ENCODE measurements at places on chromosomes 11 and 22.
A peak's percentile ranks its signal among the peaks of the same experiment; 100 is the strongest.

DNA sequence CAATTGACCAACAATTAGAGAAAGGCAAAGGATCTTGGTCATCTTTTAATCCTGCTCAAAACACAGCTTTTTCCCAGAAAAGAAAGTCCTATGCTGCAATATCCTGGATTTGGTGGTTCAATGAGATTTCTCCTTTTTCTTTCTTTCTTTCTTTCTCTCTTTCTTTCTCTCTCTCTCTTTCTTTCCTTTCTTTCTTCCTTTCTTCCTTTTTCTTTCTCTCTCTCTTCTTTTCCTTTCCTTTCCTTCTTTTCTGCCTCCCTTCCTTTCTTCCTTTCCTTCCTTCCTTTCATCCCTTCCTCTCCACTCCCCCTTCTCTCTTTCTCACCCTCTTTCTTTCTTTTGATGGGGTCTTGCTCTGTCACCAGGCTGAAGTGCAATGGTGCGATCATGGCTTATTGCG is 31.7 kb upstream of the MSANTD2 start:
- DNase-seq: no peak

DNA sequence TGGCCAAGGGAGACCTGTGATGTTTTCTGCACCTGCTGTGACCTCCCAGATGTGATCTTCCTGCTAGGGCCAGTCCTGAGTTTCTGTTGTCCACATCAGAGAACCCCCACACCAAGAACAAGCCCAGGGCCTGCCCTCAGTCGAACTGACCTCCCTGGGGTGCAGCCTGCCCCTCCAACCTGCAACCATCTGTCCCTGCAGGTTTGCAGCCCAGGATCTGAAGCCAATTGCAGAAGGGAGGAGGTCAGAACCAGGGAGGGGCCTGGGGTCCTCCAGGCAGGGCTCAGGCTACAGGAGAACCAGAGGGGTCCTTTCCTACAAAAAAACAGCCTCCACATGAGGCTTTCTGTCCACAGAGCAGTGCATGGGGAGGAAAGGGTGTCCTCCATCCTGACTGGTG is 807 bp downstream of the TRIM3 start:
- DNase-seq: no peak

GRCh38 chr22:43337385-43337784 is 5.8 kb downstream of the SCUBE1 start:
- DNase-seq: no peak

DNA sequence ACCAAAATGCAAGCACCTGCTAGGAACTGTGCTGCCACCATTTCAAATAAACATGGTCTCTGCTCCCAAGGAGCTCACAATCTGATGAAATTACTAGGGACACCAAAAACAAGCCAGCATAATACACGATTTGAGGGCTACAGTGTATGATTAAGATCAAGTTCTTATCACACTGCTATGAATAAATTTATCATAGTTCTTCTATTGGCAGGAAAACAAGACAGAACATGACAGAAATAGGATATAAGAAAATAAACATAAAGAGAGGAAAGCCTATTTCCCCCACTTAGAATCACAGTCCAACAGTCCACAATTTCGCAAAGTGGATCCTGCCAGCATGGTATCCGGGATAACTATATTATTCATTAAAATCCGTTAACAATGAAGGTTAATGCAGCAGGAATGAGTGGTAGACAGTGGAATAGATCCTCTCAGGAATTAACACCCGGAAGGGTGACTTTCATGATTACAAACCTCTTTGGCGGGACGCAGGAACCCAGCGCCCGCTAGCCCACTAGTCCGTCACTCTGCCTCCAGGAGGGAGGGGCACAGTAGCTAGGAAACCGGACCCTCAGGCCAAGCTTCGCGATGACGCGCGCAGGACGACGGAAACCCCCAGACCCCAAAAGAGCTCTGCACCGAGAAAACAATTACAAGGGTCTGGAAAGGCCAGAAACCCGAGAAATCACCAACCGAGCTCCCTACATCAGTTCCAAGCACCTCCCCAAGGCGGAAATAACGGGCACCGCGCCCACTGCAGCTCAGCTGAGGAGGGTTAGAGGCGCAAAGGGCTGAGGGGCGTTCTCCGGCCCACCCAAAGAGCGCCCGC is 607 bp downstream of the CCDC82 start:
- no peak for DNase-seq

- DNase-seq: peak; percentile 74
Measured at GRCh38 chr22:45064313-45065278, 54.8 kb upstream of the PHF21B start.

- DNase-seq: no peak
Measured at GRCh38 chr22:50001388-50002231, 11.0 kb downstream of the IL17REL start.

- no peak for DNase-seq
Measured at GRCh38 chr11:10699072-10699471, 5.5 kb upstream of the IRAG1 start.

GRCh38 chr11:10208131-10208575 is 85.9 kb downstream of the SBF2 start:
- no peak for DNase-seq

- DNase-seq: no peak
Measured at GRCh38 chr22:21051145-21051830, 5.5 kb downstream of the LRRC74B start.

- DNase-seq: peak; percentile 84
Measured at GRCh38 chr11:78417888-78418583, 416 bp upstream of the GAB2 start.

GRCh38 chr22:30245985-30246813 is at the start of gene LIF:
TSS of gene LIF (minus strand) at chr22:30246759. CDS start at chr22:30246695, 64 bp downstream.
- DNase-seq: peak; percentile 79

GRCh38 chr22:42883970-42884369 is 26.9 kb upstream of the ARFGAP3 start:
- no peak for DNase-seq

GRCh38 chr11:12160231-12160630 is 49.8 kb downstream of the MICAL2 start:
- no peak for DNase-seq

DNA sequence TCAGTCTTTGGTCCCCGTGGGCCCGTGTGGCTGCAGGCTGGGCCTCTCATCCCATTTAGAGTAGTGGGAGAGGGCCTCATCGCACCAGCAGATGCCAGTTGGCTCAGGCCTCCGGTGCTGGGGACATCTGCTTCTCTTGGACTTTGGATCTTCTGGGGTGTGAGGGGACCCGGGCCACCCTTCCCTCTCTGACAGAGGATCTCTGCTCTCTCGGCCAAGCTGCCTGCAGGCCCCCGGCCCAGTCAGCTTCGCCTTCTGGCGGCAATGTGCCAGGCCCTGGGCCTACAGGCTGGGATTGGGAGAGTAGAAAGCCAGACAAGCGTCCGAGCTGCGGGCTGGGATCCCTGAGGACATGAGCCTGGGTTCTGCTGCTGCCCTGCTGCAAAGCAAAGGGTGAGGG is 15.0 kb upstream of the FGF3 start:
- no peak for DNase-seq

DNA sequence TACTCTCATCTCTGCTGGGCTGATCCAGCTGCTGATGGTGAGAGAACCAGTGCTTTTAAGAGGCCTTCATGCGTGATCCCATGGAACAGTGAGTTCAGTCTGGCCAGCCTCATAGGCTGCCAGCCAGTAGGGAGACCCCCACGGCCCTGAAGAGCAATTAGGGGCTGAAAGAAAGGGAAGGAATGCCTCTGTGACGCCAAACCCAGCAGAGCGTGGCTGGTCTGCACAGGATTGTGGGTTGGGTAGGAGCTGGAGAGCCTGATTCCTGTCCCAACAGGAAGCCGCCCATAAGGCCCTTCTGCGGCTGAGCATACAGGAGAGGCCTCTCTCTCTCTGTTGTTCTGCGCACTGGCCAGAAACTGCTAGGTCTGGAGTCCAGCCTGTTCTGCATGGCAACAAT is 181.5 kb upstream of the E2F8 start:
- no peak for DNase-seq

DNA sequence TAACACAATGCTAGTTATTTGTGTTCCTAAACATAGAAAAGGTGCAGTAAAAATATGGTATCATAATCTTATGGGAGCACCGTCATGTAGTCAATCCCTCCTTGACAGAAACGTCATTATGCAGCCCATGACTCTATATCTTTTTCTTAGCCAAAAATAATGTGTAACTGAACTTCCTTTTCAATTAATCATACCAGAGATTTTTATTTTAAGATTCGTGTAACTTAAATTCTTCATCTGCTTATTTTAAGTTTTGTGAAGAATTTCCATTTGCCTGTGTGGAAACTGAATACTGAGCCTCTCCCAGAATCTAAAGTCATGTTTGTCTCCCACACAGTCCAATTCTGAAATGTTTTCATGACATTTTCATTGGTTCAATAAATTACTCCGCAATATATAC is 699.1 kb downstream of the KCNA4 start:
- DNase-seq: no peak

- no peak for DNase-seq
Measured at GRCh38 chr11:46508360-46508759, 85.5 kb downstream of the AMBRA1 start.

- DNase-seq: no peak
Measured at GRCh38 chr11:63572026-63572688, 9.0 kb upstream of the PLAAT2 start.

- no peak for DNase-seq
Measured at GRCh38 chr11:68052137-68052873, 13.5 kb downstream of the TCIRG1 start.

GRCh38 chr11:122342089-122342744 is 226.2 kb upstream of the BLID start:
- no peak for DNase-seq

GRCh38 chr11:89457190-89457589 is 34.0 kb downstream of the NOX4 start:
- no peak for DNase-seq

DNA sequence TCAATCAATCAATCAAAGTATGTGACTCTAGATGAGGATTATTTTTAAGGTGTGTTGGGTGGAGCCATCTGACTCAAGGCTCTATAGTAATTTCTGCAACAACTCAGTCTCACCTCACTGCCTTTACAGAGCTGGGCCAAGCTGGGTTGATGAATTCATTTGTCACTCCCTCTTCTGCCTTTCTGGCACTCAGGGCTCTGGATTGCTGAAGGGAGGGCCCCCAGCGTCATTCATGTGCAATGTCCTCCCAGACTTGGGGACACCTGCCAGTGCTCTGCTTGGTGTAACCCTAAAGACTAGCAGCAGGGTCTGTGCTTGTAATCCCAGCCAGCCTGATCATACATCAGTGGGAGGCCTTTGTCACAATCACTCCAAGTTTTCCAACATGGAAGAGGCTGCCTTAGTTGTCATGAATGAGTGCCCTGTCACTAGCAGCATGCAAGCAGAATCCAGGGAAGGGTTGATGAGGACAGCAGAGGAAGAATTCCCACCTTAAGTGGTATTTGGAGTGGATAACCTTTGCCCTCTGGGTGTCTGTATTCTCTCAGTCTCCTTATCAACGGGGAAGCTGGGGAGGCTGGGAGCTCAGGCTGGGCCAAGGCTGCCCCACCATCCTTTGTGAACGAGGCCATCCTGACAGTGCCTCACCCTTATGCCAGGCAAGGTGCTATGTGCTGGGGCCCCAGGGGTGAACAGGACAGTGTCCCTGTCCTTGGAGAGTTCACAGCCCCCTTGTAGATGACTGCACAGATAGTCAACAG is 2.0 kb upstream of the TP53I11 start:
- DNase-seq: no peak

DNA sequence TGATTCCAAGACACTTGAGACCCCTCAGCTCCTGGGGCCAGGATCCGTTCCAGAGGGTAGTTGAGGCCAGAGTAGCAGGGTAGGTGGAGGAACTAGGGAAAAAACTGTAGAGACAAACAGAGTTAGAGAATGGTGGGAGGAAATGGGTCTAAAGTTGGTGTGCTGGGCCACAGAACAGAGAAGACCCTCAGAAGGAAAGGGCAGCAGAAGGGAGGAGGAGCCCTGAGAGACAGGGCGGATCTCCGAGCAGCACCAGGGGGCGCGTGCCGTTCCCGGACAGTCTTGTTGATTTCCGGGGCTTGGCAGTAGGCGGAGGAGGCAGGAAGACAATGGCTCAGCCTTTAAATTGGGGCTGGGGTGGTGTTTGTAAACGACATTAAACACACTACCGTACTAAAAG is 2.4 kb upstream of the CECR2 start:
- DNase-seq: peak; percentile 43

- DNase-seq: no peak
Measured at GRCh38 chr11:102478673-102479299, 26.2 kb upstream of the TMEM123 start.

- no peak for DNase-seq
Measured at GRCh38 chr22:36955691-36956090, 42.3 kb downstream of the CSF2RB start.

DNA sequence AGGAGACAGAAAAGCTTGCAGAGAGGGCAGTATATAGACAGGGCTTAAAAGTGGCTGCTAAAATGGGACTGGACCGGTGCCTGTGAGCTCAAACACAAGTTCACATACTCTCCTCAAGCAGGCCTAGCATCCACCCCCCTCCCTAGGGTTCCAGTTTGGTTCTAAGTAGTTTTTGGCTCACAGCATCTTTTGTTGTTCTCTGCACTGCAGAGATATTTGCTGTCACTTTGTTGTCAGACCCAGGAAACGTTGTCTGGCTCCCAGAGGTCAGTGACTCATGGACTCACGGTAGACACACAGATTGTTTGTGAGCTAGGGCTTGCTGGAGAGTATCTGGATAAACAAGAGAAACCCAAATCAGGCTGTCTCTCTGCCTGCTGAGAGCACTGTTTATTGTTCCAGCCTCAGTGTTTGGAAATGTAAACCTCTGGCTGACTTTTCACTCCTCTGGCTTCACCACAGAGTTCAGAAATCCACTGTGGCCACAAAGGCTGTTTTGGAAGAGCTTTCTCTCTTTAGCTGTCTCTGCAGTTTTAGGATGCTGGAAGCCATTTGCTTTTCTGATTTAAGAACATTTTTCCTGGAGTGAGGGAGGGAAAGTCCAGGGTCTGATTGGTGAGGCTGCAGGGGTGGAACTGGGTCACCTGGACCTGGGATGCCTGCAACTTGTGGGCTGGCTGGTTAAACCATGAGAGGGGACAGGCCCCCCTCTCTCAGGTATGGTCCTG is 303.7 kb upstream of the PLET1 start:
- DNase-seq: no peak

DNA sequence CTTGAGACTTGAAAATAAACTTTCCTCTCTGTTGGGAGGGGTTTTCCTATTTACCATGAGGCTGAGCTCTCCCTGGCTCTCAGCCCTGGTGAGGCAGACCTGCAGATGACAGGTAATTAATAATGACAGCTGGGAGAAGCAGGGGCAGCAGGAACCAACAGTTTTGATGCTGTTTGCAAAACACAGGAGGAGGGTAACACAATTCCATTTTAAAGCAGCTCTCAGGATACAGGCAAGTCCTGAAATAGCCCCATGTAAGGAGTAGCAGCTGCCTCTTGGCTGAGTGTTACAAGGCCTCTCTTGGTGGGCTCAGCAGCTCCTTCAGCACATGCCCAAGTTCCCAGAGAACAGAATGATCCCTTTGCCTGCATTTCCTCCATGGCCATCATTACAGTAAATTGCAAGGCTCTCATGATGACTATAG is 13.3 kb downstream of the PARVA start:
- DNase-seq: no peak

Data from activated naive CD8-positive, alpha-beta T cell treated with anti-CD3 and anti-CD28 coated beads for 36 hours (primary cell).